ENCODE measurements at places on chromosomes 4 and X.

GRCh38 chrX:115054876-115055275, 37.5 kb upstream of the IL13RA2 start:
- DNase-seq: no peak

DNA sequence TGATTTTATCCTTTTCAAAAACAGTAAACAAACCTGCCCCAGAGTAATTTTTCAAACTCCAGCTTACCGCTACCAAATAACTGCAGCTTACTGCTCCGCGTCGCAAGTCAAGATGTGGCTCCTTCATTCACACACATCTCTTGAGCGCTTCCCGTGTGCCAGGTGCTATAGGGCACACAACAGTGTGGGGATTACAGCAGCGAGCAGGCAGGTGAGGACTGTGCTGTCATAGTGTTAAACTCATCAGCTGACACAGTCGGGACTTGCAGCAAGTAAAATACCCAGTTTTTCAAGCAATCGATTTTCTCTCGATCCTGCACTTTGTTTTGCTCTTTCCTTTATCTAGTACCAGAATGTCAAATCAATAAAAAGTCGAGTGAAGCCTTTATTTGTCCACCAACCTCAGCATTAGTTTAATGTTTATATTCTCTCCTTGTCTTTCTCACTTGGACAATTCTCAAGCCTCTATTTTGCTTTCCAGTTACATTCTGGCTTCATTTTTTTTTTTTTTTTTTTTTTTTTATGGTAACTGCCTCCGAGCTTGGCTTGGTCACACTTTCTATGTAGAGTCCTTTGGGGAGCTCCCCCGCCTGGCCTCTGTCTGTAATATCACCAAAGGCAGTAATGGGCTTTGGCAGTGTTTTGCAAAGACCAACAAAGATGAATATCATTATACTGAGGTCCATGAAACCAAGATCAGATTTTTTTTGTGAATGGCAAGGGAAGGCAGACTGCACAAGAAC, 8.3 kb upstream of the ASB5 start:
- no peak for DNase-seq

- no peak for DNase-seq
These were observed 38.9 kb upstream of the BCLAF3 start for GRCh38 chrX:20029728-20030127.

GRCh38 chrX:155071694-155072280, 479 bp downstream of the BRCC3 start:
- DNase-seq: no peak

GRCh38 chr4:10079256-10079655, 37.3 kb downstream of the WDR1 start:
- no peak for DNase-seq

- DNase-seq: no peak
These were observed 90.1 kb upstream of the MAGEC2 start for GRCh38 chrX:142295190-142295589.

- DNase-seq: no peak
These were observed 21.3 kb downstream of the ADGRG4 start for GRCh38 chrX:136322064-136322463.

DNA sequence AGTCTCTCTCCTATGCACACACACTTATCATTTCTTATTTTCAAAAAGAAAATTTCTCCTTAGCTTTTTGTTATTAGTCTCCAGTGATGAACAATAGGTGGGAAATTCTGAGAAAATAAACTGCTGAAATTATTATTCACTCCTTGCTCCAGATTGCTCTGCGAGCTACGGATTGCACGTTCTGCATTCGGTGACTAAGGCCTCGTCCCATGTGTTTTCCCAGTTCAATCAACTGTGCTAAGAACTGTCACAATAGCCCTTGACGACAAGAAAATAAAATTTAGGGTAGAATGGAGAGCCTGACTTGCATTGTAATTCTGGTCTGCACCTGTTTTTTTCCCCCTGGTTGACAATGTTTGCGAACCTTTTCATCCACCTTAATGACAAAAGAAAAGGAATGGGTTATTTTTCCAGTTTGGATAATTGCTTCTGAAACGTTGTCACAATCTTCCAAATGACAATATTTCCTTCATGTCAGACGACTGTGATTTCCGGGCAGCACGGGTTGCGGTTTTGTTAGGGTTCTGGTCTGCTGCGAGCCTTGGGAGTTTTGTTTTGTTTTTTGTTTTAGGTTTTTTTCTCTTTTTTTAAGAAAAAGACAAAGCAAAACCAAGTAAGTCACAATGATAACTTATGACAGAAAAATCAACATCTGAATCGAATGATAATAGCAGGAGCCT, 124.5 kb upstream of the NOCT start:
- no peak for DNase-seq

DNA sequence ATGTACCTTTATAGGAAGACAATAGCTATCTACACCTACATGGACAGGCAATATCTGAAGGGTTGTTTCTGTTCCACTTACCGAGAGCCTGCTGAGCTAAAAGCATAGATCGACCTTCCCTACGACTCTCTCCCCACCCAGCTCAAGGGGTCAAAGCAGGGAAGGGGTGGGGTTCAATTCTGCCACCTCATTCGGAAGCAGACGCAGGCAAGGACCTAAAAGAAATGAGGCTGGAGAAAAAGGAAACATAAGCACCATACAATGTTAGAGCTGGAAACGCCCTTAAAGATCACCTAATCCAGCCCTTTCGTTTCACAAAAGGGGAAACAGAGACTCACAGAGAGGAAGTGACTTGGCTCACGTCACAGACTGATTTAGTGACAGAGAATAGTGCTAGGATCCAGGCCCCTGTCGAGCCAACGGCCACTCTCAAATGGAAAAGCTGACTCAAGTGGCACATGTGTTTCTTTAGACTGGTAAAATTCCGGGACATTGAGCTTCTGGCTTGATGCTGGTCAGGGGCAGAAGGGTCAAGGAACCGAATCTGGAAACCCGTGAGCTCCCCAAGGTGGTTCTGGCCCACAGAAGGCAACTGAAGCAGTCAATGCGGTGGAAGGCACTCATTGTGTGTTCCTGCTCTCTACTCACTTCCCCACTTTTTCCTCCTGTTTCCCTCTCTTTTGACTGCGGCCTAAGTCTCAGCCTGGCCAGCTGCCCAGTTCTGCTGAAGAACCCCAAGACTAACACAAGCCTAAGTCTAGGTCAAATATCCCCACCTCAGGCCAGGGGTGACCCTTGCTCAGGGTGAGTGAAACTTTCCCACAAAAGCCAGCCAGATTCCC, 7.5 kb downstream of the SEPTIN6 start:
- no peak for DNase-seq

GRCh38 chrX:124726292-124726691, 379.9 kb downstream of the SH2D1A start:
- DNase-seq: no peak

DNA sequence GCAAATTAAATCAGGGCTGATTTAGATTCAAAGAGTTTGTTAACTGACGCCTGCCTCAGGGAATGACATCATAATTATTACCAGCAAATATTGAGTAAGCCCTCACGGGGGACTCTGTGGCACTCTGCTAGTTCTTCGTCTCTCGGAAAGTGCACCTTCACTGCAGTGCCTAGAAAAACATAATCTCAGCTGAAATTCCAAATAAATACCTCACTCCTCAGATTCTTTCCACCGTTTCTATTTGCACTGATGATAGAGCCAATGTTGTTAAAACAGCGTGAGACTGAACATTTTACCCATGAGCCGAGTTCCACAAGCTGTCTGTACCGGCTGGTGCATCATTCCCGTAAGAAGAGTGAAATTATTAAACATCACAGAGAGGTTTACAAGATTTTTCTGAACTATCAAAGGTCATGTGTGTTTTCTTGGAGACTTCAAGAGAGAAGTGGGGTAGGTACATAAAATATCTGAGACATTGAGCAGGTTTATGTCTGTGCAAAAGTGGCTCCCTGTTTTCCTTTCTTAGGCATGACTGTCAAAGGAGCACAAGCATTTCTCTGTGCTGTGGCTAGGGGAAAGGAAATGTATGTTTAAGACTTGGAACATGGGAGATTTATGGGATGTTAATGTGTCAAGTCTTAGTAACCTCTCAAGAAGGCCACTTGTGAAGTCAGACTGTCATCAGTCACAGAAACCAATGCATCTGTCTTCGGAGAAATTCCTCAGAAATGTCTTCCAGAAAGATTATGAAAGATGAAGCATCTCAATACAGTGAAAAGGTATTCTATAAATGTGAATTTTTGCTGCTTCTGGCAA, 119.6 kb downstream of the CBLL2 start:
- DNase-seq: no peak

- no peak for DNase-seq
These were observed 139.1 kb downstream of the COL4A6 start for GRCh38 chrX:108299101-108299591.

DNA sequence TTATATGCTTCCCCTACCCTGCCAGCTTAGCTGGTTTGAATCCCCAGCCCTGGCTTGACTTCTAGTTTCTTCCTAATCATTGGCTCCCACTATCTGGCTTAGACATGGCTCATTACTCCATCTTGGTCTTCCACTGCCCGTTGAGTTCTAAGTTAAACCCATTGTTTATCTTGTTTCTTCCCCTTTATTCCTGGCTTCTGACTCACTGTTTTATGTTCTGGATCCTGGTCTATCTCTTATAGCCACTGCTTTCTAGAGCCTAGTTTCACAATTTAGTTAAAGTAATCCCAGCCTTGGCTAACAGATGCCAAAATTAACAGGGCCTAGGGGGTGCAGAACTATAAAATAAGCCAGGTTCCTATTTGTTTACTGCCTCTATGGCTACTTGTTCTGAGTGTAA, 120.9 kb downstream of the ARHGEF9 start:
- DNase-seq: no peak

DNA sequence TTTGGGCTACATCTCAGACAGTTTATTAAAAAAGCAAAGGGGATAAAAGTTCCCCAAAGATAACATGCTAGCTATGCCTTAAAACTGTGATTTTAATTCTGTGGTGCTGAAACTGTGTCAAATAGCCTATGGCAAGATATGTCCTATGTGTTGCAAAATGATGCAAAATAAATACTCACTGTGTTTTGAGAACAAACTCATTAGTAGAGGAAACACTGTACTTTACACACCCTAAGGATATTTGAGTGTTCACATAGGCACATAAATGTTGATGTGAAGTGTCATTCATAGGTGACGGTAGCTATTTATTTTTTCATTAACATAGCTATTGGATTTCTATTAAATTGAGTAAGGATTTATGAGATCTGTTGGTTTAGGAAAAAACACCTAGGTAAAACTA, 351.9 kb downstream of the FAT4 start:
- DNase-seq: no peak

GRCh38 chrX:19392703-19393102, 49.0 kb downstream of the PDHA1 start:
- DNase-seq: no peak

DNA sequence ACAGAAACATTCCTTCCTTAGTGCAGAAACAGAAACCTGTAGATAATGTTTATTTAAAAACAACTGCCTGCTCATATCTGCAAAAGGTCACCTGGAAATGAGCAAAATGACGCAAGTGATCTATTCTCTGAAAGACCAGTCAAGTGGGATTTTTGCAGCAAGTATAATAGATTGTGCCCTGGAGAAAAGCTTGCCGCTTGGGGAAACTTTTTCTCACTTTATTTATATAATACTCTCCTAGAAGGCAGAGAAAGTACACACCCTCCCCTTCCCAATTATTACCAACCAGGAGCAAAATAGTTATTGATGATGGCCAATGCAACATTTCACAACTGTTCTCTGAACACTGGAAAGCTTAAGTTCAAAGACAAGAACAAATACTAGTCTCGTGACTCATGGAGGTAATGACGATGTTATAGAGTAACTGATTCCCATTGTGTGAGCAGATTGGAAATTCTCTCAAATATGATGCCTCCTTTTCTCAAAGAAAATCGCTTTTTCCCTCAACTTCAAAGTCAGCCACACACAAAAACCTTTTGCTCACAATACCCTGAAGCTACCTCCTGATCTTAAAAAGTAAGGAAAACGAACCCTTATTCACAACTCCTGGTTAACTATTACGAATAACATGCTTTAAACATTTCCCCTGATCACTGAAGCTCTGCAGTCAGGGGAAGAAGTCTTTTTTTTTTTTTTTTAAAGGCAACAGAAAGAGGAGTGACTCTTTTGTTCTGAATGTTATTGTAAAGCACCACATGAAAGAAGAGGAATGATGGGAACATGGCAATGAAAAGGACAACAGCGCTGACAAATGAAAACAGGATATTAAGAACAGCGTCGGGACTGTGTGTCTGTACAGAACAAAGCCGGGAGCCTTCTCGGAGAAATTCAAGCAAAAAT, 41.0 kb downstream of the MID1 start:
- DNase-seq: no peak

GRCh38 chrX:104459796-104460195, 106.2 kb upstream of the IL1RAPL2 start:
- DNase-seq: no peak

DNA sequence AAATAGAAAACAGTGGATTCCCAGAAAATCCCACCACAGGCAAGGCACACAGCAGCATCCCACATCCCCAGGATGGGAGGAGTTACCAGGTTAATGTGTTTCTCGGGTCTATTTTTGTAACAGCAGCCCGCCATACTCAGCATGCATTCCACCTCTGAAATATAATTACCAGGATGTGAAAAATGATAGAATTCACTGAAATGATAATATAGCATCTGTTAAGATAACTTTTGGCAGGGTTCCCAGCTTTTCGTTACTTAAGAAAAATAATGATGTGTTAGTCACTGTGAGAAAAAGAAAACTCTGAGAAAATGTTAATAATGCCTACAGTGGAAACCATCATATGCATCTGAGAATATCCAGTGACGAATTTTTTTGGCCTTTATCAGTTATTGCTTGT, 87.1 kb downstream of the VCX2 start:
- DNase-seq: no peak

DNA sequence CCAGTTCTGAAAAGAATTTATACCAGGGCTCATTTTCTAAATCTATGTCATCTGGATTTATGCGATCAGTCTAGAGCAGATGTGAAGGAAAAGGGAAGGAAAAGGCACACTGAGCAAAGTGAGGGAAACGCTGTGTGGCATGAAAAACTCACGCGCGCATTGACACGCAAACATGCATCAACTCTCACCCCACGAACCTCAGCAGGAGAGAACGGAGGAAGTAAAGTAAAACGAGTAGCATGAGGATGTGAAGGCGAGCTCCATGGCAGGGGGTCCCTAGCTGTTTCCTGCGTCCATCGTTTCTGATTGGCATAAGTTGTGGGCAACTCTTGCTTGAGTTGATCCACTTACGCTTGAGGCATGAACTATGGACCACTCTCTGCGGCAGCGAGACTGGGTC, 102.8 kb upstream of the PDLIM3 start:
- no peak for DNase-seq

DNA sequence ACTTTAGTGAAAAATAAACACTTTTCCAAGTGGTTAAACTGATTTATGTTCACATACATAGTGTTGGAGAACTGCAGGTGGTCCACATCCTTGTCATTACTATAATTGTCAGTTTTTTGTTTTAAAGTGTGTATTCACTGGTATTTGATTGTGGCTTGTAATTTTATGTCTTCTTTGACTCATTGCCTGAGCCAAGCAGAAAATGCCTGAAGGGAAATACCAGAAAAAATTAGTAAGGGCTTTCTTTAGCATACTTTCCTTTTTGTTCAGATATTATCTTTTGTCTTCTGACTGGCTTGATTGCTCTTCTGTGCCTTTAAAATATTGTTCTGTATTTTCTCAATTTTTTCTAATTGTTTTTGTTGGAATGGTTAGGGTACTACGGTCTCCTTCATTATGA, 981.3 kb downstream of the C4orf33 start:
- DNase-seq: no peak

- DNase-seq: no peak
These were observed 101.4 kb downstream of the SORCS2 start for GRCh38 chr4:7293703-7294102.
